Naive thymus-derived CD8-positive, alpha-beta T cell (primary cell): ENCODE measurements at places on chromosomes 7 and 10. TPM values are rescaled to one million over a fixed set of nuclear protein-coding genes. Genes with fewer than 3 reads are reported as not detected.

GRCh38 chr10:131323880-131324279, 12.4 kb upstream of the TCERG1L start:
- DNase-seq: no peak

DNA sequence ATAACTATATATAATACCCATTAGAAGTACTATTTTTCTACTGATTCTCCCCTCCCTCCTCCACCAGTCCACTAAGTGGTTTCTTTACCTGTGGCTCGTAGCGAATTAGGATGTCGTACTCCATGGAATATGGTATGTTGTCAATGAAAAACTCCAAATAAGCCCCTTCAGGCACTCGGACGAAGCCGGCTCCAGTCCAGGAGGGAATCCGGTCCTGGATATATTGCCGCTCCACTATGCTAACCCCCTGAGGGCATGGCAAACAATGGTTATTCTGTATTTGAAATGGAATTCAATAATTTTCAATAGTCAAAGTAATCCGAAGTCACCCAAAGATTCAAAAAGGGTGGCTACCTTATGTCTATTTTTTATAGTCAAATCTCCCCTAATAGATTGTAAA, 40.1 kb downstream of the LAMB1 start:
- no peak for DNase-seq

GRCh38 chr10:96288151-96288621, 16.0 kb upstream of the DNTT start:
- no peak for DNase-seq

Gene FEZF1
- total RNA-seq: not detected

Gene ECHDC3
- total RNA-seq: 0.74 TPM

Gene CPSF4
- 55.2 TPM for total RNA-seq

DNA sequence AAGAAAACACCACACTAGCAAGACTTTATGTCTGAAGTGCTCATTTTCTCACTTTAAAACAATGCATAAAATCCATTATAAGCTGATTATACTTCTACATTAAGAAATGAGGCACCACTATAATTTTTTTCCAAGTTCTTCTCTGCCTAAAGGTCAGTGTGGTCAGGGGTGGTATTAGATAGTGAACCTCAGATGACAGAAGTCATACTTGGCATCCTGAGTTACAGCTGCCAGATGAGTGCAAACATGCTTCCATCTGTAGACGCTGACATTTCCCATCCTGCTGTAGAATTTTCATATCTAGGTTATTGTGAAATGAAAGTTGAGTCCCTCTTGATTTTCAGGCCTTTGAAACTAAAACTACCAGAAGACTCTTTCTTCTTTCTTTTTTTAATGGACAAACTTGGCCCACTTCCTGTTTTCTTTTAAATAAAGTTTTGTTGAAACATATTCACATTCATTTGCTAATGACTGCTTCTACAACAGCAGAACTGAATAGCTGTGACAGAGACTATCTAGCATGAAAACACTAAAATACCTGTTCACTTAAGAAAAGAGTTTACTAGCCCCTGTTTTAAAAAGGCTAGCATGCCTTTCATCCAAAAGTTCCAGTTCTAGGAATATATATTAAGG, 900.8 kb downstream of the XPNPEP1 start:
- DNase-seq: no peak
